ENCODE measurements at places on chromosomes 11 and 22.

DNA sequence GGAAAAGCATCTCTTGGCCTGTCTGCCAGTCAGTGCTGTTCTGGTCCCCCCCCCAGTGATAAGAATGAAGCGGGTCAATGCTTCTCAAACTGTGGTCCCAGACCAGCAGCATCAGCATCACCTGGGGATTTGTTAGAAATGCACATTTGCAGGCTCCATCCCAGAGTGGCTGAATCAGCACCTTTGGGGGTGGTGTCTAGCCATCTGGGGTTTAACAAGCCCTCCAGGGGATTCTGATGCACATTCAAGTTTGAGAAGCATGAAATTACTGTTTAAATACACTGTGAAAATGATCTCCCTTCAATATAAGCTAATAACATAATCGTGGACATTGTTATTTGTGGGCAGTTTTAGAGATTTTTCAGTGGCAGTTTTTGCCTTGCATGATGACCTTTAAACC lies 133.5 kb downstream of the MYO18B start:
- DNase-seq = no peak
- H3K27ac ChIP-seq = no peak overlapping the region
- no peaks in the 10 kb centered on the region for H3K4me1 ChIP-seq
- H3K4me3 ChIP-seq = no peak overlapping the region
- peaks cover 4% of the 10 kb centered on the region for H3K27me3 ChIP-seq

- no peaks in the 10 kb centered on the region for H3K36me3 ChIP-seq
- no peak for DNase-seq
- no peak overlapping the region for H3K4me3 ChIP-seq
- H3K4me1 ChIP-seq = no peaks in the 10 kb centered on the region
- H3K27ac ChIP-seq = no peak overlapping the region
Observed at GRCh38 chr11:59875856-59876519, 2.6 kb upstream of the OOSP3 start.

DNA sequence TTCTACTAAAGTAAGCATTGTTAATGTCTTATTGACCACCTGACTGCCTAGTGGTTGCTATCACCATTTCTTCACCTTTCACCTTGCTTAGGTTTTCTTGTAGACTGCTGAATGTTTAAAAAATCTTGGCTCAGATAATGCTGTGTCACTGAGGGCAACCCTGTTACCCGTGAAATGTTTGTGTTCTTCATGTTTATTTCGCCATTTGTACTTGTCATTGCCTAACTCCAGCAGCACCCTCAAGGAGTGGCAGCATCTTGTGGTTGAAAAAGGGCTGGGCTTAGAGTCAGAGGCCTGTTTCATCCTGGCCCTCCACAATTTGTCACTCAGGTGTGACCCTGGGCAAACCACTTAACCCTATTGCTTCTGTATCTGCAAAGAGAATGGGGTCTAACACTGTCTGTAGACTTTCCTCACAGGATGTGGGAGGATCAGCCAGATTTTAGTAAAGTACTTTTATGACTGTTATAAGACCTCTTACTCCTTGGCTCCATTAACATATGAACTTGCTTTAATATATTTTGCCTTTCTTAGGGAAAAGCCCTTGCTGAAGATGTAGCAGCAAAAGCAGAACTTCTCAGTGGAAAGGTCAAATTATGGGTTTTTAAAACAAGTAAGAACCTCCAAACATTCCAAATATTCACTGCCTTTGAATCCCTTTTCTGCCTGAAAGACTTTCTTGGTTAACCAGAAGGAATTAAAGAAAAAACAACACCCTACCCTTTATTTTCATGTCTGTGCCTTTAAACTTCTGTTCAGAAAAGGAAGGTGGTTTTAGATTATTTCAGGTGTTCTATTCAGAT lies 154.5 kb upstream of the C11orf87 start:
- H3K27ac ChIP-seq = no peak overlapping the region
- DNase-seq = no peak
- peaks cover 16% of the 10 kb centered on the region for H3K4me1 ChIP-seq
- H3K27me3 ChIP-seq = no peaks in the 10 kb centered on the region
- no peak overlapping the region for H3K4me3 ChIP-seq

DNA sequence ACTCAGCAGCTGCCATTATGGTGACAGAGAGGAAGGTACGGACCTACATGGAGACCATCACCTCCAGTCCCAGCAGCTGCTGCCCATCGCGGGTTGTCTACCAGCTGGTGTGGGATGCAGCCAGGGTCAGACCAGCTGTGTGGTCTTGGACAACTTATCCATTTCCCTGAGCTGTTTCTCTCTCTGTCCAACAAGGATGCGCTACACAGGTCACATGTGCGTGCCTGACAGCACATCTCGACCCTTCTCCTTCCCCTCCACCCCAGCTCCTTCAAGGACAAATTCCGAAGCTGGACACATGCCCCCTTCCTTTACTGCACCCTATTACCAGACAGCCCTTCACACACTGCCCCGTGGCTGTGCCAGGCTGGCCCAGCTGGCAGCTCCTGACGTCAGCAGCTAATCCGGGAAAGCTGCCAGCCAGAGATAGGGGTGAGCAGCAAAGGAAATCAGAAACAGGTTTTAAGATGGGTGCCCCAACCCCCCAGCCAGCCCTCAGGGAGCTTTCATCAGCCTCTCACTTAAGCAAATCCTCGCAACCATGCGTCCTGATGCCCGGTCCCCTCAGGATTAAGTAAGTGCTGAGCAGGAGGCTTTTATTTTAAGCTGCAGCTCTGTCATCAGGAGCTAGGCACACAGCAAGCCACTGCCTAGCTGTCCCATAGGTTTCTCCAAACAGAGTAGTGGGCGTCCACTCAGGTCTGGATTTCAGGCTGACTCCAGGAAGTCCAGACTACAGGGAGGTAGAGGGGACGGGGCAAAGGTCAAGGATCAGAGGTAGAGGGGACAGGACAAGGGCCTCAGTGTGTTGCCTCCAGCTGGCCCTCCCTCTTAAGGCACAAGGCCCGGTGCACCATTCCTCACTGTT lies 20.3 kb downstream of the TEF start:
- no peaks in the 10 kb centered on the region for H3K27me3 ChIP-seq
- DNase-seq = peak; percentile 91
- H3K4me3 ChIP-seq = no peak overlapping the region
- H3K36me3 ChIP-seq = peaks cover 10% of the 10 kb centered on the region

DNA sequence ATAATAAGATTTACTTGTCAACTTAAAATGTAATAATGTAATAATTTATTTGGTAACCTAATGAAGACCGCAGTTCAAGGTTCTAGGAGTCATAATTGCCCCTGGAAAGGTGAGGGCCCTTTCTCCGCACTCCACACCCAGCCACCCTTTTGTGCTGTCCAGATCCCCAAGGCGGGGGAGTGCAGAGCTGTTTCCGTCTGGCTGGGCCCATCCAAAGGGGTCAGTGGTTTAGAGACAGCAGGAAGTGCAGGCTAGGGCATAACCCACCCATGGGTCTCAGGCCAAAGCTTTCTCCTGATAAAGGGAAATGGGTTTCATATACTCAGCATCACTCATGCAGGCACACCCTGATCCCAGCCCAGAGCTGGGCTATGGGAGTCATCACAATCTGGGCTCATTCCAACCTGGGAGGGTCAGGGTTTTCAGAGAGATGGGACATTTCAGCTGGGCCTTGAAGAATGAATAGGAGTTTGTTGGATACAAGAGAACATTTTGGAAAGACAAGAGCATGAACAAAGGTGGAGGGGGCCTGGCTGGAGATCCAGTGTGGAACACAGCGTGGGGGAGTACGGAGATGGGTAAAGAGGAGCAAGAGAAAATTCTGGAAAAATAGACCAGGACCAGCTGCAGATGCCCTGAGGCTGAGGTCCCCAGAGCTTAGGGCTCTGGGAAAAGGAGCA lies 432.2 kb downstream of the TBC1D22A start:
- no peaks in the 10 kb centered on the region for H3K4me1 ChIP-seq
- no peaks in the 10 kb centered on the region for H3K36me3 ChIP-seq
- H3K27me3 ChIP-seq = no peaks in the 10 kb centered on the region
- DNase-seq = peak; percentile 81

GRCh38 chr22:19070397-19071169 lies 51.6 kb downstream of the DGCR2 start:
- no peaks in the 10 kb centered on the region for H3K27me3 ChIP-seq
- H3K36me3 ChIP-seq = peaks cover 18% of the 10 kb centered on the region

GRCh38 chr11:125083312-125084056 lies 20.4 kb downstream of the SLC37A2 start:
- H3K27ac ChIP-seq = peak overlapping the region; percentile 85
- peaks cover 19% of the 10 kb centered on the region for H3K4me1 ChIP-seq
- H3K4me3 ChIP-seq = no peak overlapping the region
- DNase-seq = peak; percentile 79
- H3K27me3 ChIP-seq = no peaks in the 10 kb centered on the region

- H3K36me3 ChIP-seq = no peaks in the 10 kb centered on the region
- DNase-seq = no peak
- peaks cover 31% of the 10 kb centered on the region for H3K27me3 ChIP-seq
Observed at GRCh38 chr22:22745225-22746060, 101.0 kb downstream of the GGTLC2 start.

- H3K27ac ChIP-seq = no peak overlapping the region
- H3K4me3 ChIP-seq = no peak overlapping the region
Observed at GRCh38 chr11:44275961-44276550, 33.9 kb downstream of the ALX4 start.

DNA sequence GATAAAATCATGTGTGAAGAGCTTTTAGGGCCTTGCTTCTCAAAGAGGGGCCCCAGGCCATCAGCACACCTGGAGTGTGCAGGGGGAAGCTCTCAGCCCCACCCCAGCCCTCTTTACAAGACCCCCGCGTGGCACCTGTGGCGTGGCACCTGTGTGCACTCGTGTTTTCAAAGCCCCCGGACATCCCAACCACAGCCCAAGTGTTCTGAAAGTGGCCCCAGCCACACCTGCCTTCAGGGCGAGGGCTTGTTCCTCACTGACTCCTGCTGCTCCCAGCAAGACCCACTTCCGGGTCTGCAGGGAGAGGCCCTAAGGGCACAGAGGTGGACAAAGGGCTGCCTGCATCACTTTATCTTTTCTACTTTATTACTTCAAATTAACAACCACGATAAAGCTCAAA lies 17.5 kb upstream of the TMEM184B start:
- no peaks in the 10 kb centered on the region for H3K27me3 ChIP-seq
- peaks cover 30% of the 10 kb centered on the region for H3K36me3 ChIP-seq
- DNase-seq = no peak
- no peak overlapping the region for H3K27ac ChIP-seq

DNA sequence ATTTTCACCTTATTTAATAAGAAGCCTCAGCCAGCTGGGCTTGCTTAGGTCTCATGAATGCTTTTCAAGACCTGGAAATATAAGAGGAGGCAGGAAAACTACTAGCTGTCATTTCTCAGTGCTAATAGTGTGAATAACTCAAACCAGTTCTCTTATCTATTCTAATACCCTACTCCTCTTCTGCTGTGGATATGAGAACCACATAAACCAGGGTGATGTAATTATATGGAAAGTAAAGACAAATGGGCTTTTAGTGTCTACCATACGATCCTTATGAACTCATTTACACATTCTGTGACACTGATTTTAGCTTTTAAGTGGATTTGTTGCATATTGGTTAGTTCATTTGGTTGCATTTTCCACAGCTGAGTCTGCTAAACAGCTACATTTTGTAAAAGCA lies 8.6 kb downstream of the PDGFD start:
- no peak overlapping the region for H3K27ac ChIP-seq
- no peak for DNase-seq
- H3K27me3 ChIP-seq = peaks cover 5% of the 10 kb centered on the region
- no peaks in the 10 kb centered on the region for H3K4me1 ChIP-seq
- H3K4me3 ChIP-seq = no peak overlapping the region
- H3K36me3 ChIP-seq = no peaks in the 10 kb centered on the region

GRCh38 chr11:45880772-45881570 lies 4.5 kb upstream of the MAPK8IP1 start:
- H3K27ac ChIP-seq = no peak overlapping the region
- H3K36me3 ChIP-seq = peaks cover 21% of the 10 kb centered on the region
- no peak for DNase-seq
- peaks cover 2% of the 10 kb centered on the region for H3K27me3 ChIP-seq

DNA sequence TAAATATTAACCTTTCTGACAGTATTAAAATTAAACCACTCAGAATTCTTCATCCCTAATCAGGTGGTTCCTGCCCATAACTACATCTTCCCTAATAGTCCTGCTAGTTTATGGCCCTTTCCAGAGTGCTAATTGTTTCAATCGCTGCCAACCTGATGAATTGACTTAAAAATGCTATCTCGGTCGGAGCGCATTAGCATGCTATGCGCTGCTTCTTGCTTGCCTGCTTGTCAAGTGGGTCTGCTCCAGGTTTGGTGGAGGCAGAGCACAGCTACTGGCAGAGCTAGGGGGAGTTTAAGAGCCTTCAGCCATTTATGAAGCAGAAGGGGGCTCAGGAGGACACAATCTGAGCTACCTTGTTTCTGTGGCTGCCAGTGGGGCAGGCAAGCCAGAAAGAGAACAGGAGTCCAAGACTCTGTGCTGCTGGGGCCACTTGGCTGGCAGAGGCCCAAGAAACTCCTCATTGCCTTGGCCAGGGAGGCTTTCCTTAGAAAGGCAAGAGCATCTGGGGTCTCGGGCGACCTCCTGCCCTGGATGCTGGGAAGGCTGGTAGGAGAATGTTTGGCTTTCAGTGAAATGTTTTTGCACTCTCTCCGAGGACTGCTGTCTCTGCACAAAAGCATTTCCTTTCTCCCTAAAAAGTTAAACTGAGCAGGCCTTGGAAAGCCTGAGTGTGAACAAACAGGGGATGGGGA lies 62.1 kb upstream of the PHOX2A start:
- H3K4me1 ChIP-seq = peaks cover 25% of the 10 kb centered on the region
- peaks cover 23% of the 10 kb centered on the region for H3K36me3 ChIP-seq
- no peak for DNase-seq
- no peaks in the 10 kb centered on the region for H3K27me3 ChIP-seq

DNA sequence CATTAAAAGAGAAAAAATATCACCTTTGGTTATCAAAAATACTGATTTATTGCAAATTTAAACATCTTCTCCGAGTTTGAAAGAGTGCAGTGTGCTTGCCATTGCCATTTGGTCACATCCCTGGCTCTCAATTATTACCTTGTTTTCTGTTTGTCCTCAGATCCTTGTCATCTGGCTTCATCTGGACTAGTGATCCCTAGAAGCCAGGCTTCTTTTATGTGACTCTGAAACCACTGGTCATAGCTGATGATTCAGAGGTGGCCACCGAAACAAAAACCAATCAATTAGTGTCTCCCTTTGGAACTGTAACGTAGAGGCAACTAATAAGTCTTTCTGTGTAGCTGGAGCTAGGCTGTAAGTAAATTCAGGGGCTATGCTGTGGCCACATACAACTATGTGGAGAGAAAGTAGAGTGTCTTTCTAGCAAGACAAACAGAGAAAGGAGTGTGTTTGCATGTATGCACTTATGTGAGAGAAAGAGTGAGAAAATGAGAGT lies 237.9 kb downstream of the LUZP2 start:
- no peaks in the 10 kb centered on the region for H3K36me3 ChIP-seq
- no peaks in the 10 kb centered on the region for H3K27me3 ChIP-seq
- H3K27ac ChIP-seq = no peak overlapping the region
- H3K4me3 ChIP-seq = no peak overlapping the region

- peaks cover 42% of the 10 kb centered on the region for H3K27me3 ChIP-seq
- no peak overlapping the region for H3K27ac ChIP-seq
- H3K4me3 ChIP-seq = no peak overlapping the region
- H3K4me1 ChIP-seq = no peaks in the 10 kb centered on the region
Observed at GRCh38 chr11:70519117-70519516, 120.8 kb downstream of the CTTN start.

All from osteocyte (in vitro differentiated cells).